GM10248 (cell line): ENCODE measurements at places on chromosomes 4 and X.

- DNase-seq = no peak
Observed at GRCh38 chr4:102758241-102759160, 2.3 kb downstream of the MANBA start.

DNA sequence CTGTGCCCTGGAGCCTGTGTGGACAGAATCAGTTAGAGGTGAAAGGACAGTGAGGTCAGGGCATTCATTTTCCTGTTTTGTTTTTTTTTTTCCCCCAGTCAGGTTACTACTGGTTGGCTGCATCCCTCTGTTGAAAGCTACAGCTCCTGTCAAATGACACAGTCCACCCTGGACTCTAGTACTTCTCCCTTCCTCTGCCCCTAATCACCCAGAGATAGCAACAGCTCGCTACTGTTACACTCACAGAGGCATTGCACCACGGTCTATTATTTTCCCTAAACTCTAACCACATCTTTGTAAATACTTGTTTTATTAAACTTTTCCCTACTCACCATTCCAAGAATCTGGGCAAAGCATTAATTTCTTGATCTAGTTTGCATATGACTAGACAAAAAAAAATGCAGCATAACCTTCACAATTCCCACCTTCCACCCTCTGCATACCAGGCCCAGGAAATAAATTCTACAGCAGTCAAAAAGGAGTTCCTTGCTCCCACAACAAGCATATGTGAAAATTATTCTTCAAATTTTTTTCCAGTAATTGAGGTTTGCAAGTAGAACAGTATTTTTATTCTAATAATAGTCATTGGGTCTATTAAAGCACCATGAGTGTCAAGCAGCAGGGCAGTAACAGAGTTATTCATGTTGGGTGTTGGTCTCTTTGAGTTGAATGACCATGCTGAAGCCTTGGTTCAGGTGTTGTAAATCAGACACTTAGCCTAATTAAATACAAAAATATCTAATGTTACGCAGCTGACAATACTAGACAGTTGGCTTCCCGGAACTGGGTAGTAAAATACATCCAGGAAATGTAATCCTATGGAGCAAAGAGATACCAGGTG is 329.2 kb downstream of the INPP4B start:
- DNase-seq = no peak

DNA sequence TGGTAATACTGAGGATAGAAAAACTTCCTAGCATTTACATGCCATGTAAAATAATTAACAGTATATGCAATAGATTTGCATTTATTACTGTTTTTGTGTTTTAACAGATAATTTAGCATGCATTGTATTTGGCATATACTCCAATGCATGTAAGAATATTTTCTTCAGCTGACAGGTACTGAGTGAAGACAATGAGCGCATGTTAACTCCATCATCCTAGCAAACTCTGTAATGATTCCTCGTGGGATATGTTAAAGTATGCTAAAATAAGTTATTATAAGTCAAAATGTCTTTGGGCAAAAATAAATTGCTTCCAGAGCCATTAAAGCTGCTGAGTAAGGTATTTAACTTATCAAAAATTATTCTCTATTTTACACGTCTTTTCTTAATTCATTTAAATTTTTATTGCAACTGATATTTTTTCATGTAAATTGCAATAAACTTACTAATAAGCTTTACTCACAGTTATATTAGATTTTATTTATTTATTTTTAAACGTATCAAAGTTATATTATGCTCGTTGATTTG is 616.4 kb upstream of the NDST4 start:
- DNase-seq = no peak

GRCh38 chr4:99835942-99836341 is 19.3 kb downstream of the DAPP1 start:
- no peak for DNase-seq

DNA sequence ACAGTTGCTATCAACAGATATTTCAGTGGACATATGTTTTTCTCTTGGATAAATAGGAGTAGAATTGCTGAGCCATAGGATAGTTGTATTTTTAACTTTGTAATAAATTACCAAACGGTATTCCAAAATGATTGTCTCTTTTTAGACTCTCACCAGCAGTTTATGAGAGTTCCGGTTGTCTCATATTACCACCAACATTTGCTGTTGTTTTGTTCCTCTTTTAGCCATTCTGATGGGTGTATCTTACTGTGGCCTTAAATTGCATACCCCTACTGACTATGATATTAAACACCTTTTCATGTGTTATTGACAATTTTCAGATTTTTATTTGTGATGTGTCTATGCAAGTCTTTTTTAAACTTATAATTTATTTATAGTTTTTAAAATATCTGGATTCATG is 39.7 kb downstream of the SNX25 start:
- DNase-seq = no peak

GRCh38 chr4:85084371-85085094 is 118.0 kb upstream of the WDFY3 start:
- peak; percentile 18 for DNase-seq

GRCh38 chrX:123807835-123808416 is 51.9 kb upstream of the XIAP start:
- DNase-seq = no peak

DNA sequence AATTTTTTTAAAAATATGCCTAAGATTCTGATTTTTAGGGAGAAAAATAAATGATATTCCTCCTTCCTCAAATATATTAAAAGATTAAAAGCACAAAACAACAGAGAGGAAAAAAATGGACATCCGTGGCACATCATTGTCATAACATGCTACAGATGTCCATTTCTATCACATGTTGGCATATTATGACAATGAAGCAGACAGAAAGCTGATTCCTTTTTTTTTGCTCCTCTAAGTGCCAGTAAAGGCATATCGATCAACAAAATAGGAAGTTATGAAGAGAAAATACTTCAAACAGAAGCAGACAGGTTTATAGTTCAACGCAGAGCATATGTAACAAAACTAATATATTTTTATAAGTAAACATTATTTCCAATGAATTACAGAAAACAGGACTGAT is 11.2 kb downstream of the KLHL8 start:
- DNase-seq = no peak

DNA sequence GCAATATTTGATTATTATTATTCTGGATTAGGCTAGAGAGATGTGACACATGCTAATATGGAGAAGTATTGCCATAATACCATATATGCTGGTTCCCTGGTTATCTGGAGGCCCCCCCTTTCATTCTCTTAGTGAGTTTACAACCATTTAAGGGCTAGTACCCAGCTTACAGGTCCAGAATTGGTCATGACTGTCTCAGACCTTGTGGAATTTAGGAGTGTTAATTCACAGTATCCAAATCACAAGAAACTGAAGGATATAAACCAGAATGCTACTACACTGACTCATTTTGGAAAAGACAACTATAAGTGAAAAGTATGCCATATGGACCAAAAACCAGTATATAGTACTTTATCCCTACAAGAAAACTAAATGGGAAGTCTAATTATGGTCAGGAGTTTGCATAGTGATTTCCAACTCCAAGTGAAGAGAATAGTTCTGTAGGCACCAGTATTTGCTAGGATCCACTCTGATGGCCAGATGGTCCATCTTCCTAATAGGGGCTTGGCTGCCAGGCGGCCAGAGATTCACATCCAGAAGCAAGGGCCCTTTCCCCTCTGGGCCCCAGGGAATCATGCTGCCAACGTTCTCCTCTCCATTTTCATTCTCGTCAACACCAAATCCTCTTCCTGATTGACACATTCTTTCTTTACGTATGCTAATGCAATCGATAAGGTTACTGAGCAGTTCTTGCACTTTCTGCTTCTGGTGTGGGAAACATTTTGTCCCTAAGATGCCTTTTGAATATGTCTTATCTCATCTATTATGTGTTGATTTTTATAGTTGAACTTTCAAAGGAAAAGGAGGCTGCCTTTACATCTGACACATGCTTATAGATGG is 123.6 kb downstream of the SHROOM3 start:
- DNase-seq = no peak

- no peak for DNase-seq
Observed at GRCh38 chrX:12423346-12423745, 285.1 kb downstream of the FRMPD4 start.

DNA sequence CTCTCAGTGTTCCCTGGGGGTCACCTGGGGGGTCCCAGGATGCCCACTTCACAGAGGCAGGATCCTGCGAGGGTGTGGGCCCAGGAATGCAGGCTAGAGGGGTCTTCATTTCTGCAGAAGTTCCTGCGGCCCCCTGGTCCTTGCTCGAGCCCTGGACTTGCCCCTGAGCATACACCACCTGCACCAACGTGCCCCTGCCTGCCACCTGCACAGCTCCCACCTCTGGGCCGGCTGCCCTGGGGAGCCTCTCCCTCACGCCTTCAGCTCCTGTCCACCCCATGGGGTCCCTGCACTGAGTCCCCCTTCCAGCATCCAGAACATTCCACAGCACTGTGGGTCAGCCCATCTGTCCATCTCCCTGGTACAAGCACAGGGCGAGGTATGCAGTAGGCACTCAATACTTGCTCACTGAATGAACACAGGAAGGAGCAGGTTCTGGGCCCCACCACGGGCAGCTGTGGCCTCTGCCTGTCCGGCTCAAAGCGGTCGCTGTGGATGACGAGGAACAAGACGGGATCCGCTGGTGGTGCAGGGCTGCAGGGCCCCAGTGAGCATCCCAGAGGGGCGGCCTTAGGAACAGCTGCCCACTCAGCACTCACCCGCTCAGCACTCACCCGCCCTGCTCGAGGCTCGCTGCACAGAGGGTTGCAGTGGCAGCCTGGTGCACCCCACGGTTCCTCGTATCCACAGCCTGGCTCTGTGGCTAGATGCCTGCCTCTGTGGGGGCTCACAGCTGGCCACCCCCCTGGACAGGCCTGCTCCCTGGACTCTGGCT is 70.5 kb upstream of the MXD4 start:
- DNase-seq = no peak

GRCh38 chrX:53412446-53412845 is 10.0 kb downstream of the SMC1A start:
- no peak for DNase-seq

DNA sequence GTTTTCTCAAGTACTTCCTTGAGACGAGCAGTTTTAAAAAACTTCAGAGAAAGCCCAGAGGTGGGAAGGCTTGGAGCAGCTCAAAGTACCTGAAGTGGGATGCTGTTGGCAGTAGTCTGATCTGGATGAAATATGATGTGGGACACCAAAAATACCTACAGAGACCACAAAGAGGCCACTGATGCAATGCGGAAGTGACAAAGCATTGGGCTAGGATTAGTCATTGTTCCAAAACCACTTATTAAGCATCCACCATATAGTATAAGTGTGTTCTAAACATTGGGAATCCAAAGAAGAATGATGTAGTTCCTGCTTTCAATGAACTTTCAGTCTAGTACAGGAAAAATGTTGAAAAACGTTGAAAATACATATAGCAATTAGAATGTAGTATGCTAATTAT is 386.1 kb upstream of the CNKSR2 start:
- no peak for DNase-seq

DNA sequence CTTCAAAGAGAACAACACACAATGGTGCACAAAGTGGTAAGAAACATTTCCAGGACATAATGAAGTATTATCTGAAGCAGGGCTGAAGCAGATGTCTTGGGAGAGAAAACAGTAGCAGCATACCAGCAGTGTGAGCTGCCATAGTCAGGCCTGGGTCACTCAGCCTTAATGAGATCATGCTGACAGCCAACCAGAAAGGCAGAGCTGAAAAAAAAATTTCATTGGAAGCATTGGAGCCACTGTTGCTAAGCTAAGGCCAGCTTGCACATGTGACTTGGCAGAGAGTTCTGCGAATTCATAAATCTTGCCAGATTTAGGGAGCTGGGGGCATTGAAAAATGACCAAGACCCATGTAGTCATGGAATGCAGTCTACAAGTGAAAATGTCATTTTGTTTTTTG is 444.0 kb upstream of the PITX2 start:
- DNase-seq = no peak

GRCh38 chrX:41482154-41482850 is 35.2 kb downstream of the NYX start:
- DNase-seq = no peak

- no peak for DNase-seq
Observed at GRCh38 chr4:164373021-164373420, 380.9 kb upstream of the SMIM31 start.

DNA sequence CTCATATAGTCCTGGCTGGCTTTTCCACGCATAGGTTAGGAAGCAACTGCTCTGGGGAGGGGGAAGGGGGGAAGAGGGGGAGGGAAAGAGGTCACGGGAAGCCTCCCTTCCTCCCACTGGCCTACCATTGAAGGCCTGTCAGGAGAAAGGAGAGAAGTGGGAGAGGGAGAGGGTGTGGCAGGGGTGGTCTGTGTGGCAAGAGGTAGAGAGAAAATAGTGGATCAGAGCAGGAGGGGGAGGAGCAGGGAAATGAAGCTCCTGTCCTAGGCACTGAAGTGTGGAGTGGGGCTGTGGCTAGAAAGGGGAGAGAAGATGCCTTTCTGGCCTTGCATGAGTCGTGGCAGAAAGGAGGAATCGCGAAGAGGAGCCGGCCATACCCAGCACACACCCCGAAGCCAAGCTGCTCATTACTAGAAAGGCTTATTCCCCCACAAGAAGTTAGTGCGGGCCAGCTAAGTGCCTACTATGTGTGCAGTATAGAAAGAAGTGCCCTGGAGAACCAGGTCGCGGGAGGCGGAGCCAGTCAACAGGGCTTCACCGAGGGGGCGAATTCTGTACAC is 1.1 kb upstream of the TMEM164 start:
- DNase-seq = no peak

DNA sequence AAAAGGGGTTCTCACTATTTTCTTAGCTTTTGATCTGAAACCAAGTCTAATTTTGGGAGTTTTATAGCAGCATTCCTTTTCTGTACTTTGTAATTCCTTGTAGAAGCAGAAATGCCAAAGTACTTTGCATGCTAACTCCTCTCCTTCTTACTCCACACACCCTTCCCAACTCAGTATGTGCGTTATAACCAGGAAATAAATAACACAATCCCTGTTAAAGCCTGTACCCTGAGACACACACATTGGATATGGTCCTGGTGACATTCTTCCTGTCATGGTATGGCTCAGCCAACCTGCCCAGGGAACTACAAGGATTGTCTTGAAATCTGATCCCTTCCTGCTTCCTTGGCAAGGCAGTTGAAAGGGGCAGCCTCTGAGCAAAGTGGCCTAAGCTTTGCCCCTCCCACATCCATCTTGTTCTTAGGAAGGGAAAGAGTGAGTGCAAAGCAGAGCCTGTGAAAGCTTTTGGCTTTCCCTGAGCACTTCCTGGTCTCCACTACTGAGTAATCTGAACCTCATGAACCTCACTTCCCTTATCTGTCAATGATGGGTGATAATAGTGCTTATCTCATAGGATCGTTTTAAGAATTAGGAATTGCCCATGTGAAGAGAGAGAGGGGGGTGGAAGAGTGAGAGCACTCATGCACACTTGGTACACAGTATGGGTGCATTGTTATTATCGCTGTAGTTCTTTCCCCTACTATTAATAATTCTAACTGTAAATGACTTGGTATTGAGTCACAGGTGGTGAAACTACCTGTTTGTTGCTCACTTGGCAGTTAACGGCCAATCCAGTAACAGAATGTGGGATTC is 109.3 kb downstream of the AFF2 start:
- DNase-seq = no peak

DNA sequence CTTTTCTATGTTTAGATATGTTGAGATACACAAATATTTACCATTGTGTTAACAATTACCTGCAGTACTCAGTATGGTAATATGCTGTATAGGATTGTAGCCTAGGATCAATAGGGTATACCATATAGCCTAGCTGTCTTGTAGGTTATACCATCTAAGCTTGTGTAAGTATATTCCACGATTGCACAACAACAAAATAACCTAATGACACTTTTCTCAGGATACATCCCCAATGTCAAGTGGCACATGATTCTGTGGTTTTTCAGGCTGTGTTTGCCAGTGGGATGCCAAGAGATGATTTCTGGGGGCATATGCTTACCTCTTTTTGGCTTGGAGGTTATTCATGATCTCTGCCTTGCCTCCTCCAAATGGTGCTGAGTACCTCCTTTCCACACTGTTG is 247.2 kb upstream of the CENPE start:
- DNase-seq = no peak

GRCh38 chr4:75495476-75495875 is 18.7 kb downstream of the RCHY1 start:
- no peak for DNase-seq
